ENCODE measurements at places on chromosomes 16 and 17.

DNA sequence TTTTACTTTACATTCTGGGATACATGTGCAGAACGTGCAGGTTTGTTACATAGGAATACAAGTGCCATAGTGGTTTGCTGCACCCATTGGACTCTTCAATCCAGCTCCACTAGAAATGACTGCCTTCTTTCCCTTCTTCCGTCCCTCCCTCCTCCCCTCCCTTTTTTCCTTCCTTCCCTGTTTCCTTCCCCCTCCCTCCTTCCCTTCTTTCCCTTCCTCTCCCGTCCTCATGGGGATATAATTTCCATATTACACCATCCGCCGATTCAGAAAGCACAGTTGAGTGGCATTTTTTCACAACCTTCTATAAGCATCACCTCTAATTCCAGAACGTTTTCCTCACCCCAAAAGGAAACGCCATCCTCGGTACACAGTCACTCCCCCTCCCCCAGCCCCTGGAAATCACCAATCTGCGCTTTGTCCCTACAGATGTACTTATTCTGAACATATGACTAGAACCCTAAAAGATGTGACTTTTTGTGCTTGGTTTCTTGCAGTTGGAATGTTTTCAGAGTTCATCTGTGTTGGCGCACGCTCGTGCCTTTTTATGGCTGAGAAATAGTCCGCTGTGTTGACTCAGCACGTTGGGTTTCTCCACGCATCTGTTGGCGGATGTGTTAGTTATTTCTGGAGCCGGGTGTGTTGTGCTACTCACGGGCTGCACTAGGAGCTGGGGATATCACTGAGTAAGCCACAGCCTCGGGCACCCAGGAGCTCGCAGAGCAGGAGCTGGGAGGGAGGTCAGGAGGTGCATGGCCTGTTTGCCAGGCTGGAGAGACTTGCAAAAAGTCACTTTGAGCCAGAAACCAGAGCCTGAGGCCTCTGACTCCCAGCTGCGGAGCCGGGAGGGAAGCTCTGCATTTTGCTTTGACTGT, 336.4 kb downstream of the SEC14L1 start:
- DNase-seq, result no peak

DNA sequence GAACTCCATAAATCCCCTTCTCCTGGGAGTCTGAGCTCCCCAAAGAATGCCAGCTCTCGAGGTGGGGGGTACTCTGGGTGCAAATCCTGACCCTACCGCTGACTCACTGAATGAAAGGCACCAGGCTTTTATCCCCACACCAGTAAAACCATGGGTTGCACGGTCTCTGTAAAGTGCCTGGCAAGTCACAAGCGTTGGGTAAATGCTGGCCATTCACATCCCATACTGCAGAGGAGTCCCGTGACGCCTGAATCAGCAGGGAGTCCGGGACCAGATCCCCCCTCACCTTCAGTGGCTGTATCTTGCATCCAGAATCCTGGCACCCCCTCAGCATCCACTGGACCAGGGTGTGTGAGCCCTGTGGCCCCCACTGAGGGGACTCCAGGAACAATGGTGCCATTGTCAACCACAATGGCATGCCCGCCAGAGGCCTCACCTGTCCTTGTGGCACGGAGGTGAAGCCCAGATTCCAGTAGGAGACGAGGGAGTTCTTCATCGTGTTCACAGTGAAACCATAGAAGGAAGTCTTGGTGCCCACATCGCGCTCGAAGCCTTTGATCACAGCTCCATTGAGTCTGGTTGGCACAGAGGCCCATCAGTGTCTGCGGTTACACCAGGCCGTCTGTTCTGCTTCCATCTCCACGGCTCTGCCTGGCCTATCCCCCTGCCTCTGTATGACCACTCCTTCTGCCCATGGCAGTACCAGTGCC, 13.3 kb downstream of the ST6GALNAC2 start:
- DNase-seq, result no peak

DNA sequence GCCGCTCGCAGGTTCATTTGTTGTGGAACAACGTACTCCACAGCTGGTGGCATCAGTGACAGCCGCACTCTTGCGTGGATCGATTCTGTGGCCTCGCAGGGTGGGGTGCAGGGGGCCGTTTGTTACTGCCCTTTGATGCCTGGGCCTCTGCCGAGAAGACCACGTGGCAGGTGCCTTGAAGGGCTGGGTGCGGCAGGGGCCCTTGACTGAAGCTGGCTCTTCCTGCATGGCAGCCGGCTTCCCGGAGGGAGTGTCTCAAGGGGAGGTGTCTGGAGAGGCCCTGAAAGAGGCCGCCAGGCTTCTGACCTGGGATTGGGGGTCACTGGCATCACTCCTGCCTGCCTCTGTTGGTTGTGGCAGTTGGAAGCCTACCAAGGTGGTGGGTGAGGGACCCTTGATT, 43.8 kb downstream of the TBCD start:
- DNase-seq, result no peak

DNA sequence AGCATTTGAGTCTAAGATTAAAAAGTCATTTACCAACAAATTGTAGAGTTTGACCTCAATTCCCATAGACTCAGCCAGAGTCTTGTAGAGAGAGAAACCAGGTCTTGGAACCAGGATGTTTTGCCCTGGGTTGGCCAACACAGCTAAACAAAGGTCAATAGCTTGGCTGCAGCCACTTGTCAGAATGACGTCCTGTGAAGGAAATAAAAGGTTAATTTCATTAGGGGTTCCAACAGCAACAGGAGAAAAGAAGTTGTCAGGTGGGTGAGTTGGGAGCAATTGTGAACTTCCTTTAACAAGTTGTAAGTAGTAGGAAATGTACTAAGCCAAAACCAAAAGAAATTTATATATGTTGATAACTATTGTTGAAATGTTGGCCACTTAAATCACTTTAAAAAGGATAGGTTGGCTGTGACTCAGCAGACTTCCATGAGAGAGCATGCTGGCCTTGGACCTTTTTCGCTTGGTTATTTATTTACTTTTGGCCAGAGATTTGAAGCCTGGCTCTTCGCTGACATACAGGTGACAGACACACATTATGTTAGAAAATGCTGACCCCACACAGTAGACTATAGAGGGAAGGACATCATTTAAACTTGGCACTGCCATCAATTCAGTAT, 4.3 kb downstream of the TAT start:
- DNase-seq, result no peak

DNA sequence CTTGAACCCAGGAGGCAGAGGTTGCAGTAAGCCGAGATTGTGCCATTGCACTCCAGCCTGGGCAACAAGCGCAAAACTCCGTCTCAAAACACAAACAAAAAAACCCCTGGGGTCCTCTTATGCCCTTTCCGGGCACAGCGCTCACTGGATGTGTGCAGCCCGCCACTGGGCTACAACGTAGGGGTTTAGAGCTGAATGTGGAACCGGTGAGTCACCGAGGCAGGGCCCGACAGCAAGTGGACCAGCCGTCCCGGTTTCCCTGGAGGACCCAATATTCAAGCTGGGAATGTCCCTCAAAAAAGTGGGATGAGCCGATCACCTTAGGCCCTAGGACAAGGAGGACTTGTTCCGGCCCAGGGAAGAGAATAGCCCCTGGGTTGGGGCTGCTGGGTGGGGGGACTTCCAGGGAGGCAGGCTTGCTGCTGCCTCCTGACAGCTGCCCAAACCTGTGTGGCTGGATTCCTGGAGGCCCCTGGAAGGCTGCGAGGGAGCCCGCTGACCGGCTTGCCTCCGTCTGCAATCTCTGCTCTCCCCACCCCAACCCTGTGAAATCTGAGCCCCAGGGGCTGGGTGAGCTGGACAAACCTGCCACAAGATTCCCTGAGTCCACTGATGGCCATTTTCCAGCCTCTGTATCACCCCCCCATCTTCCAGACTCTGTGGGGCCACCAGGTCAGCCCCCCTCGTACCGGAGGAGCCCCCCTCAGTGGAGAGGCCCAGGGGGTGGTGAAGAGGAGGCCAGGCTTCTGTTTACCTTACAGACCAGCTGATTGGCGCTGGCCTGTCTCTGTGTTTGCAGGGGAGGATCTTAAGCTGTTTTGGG, 2.9 kb upstream of the CLDN9 start:
- DNase-seq, result no peak

- DNase-seq, result no peak
These were observed 55.9 kb upstream of the PLCG2 start for GRCh38 chr16:81723098-81723723.

GRCh38 chr16:67100569-67101310, 9.0 kb upstream of the PHAF1 start:
- no peak for DNase-seq

DNA sequence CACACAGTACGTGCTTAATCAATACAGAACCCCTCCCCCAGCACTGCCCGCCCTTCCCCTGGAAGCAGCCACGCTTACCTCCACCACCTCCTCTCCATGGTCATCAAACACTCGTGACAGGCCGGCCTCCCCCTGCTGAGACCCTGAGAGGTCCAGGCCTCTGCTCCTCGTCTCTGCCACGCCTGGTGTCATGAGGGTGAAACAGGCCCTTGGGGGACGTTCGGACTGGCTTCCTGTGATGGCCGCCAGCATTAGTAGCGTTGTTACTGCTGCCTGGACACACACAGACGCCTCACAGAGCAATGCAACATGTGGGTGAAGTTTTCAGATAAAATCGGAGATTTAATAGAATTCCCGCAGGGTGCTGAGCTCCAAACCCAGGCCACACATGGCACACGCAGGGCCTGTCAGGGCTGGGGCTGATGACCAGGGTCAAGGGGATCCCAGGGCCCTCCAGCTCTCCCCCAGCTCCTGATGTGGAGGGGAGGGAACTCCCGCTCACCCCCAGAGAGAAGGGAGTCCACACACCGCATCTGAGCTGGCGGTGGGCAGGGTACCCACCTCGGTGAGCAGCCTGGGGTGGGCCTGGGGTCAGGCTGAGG, 15.9 kb upstream of the SLC38A10 start:
- DNase-seq, result no peak

GRCh38 chr17:38572669-38573365, 32.9 kb downstream of the SRCIN1 start:
- no peak for DNase-seq

DNA sequence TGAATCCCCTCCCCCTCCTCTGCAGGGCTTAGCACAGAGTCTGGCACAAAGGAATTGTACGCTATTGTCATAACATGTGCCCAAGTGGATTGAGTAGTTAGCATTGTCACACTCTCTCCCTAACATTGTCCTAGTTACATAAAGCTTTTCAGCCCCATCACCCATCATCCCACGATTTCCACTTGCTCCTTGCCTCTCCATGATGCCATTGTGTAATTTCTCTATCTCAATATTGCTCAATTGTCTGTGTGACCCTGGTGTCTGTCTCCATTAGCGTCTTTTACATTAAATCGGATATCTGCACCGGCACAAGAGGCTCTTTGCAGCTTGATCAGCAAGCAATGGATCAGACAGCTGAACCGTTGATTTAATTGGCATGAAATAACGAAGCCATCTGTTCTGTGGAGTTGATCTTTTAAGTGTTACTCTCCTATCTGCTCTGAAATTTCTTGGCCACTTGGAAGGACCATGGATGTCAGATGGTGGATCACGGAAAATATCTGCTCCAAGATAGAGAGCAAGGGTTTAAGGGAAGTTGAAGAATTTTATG, 77.0 kb upstream of the HS3ST4 start:
- DNase-seq, result no peak

- DNase-seq, result no peak
These were observed 2.8 kb downstream of the FAM171A2 start for GRCh38 chr17:44360826-44361225.

GRCh38 chr17:38919316-38920078, 5.9 kb upstream of the LASP1NB start:
- DNase-seq, result no peak

GRCh38 chr17:39277110-39277509, 51.4 kb upstream of the STAC2 start:
- no peak for DNase-seq

DNA sequence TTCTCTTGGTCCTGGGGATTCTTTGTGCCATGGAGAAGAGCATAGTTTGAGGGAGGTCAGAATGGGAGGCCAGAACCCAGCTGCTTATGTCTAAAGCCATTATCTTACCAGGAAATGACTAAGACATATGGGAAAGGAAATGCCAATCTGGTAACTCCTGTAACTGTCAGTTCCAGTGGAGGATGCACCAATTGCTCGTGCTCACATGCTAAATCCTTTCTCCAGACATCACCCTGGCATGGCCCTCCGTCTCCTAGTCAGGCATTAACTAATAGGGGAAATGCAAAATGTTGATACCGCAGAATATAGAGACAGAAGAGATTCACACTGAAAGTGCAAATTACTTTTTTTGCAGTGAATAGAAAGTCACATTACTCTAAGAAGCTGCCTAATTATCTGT, 255.6 kb upstream of the HSBP1 start:
- DNase-seq, result no peak

GRCh38 chr16:15765116-15765515, 91.7 kb downstream of the MYH11 start:
- DNase-seq, result no peak

GRCh38 chr16:31535737-31536136, 8.0 kb downstream of the AHSP start:
- DNase-seq, result no peak

- no peak for DNase-seq
These were observed 352.9 kb downstream of the SNX29 start for GRCh38 chr16:12329246-12329995.

DNA sequence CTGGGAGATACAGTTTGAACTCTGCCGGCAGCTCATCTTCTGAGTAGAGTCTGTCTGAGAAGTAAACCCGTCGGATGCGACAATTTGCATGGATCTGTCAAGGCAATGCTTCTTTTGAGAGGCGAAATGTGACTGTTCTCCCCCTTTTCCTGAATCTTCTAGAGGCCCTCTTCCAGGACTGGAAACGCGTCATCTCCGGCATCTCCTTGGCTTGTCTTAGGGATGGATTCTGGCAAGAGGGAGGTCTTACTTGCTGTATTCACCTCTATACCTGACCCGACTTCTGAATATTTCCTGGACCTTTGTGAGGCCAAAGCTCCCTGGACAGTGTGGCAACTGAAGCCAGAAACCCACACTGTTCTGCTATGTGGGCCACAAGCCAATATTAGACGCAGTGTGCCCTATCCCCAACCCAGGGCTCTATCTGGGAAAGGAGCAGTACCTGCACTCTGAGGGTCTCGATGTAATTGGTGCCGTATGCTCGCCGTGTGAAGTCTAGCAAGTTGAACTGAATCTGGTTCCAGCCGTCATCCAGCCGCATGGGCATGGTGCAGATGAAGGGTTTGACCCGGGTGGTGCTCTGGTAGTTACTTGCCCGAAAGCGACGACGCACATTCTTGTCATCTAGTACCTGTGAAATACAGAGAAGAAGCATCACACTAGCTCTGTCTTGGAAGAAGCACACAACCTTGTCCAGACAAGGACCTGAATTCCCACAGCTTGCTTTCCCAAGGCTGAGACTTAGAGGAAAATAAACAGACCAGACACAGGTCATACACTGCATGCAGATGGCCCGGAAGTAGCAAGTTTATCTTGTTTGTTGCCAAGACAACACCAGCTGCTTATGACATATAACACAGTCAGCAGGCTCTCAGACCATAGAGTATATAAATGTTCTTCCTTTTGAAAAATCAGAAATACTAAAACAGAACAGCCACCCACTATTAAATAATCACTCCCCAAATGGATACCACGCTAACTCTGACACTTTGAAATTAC, 14.1 kb downstream of the CFAP20 start:
- DNase-seq, result no peak
